CD4-positive, alpha-beta T cell (primary cell): ENCODE measurements at places on chromosomes 13 and 19.

- DNase-seq, result no peak
Measured at GRCh38 chr19:55063492-55063843, 520 bp upstream of the RDH13 start.

- no peak for DNase-seq
Measured at GRCh38 chr19:40262422-40262821, 22.7 kb downstream of the AKT2 start.

DNA sequence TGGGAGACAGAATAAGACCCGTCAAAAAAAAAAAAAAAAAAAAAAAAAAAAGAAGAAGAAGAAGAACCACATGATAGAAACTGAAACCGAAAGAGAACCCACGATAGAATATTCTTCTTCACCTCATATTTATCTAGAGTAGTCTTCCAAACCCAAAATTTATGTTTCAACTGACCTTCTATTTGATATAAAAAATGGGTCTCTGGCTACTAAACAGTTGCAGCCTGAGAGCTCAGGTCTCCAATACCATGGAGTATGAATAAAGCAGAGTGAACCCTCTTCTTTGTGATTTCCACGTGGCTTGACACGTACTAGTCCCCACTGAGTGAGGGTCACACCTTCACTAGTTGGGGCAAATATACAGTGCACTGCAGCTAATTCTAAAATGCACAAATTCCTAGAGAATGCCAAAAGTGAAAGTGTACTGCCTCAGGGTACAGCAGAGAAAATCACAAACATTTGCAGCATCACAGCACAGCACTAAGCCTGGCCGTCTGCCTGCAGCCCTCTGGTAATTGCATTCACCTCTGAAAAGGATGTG lies 30.8 kb upstream of the RFC3 start:
- DNase-seq, result no peak

GRCh38 chr19:4983346-4984105 lies 14.6 kb downstream of the KDM4B start:
- no peak for DNase-seq

- DNase-seq, result no peak
Measured at GRCh38 chr19:14561847-14562351, 10.0 kb downstream of the NDUFB7 start.

GRCh38 chr19:11203194-11204075 lies 6.1 kb upstream of the KANK2 start:
- peak; percentile 11 for DNase-seq

DNA sequence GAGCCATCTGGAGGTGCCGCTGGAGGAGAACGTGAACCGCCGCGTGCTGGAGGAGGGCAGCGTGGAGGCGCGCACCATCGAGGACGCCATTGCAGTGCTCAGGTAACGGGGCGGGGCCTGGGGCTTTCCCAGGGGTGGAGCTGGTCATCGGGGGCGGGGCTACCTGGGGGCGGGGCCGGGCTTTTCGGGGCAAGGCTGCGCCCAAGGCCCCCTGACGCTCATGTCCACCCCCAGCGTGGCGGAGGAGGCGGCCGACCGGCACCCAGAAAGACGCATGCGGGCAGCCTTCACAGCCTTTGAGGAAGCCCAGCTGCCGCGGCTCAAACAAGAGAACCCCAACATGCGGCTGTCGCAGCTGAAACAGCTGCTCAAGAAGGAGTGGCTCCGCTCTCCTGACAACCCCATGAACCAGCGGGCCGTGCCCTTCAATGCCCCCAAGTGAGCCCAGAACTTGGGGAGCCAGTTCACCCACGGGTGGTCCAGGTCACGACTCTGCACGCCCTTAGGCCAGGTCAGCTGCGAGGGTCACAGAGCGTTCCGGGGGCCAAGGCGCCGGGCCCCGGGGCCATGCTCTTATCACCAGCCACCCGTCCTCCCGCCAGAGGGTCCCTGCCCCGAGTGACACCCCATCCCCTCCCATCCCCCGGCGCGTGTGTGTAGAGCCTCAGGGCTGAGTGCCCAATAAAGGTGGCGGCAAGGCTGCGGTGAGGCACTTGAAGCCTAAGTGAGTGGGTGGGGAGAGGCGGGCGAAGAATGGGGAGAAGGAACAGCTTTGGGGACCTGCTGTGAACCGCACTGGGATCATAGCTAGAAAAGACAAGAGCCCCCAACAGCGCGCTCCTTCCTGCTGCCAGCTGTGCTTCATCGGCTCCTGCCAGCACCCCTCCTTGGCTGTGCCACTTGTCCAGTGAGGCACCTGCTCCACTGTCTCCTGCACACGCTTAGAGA lies 10.7 kb downstream of the CCDC124 start:
- no peak for DNase-seq

DNA sequence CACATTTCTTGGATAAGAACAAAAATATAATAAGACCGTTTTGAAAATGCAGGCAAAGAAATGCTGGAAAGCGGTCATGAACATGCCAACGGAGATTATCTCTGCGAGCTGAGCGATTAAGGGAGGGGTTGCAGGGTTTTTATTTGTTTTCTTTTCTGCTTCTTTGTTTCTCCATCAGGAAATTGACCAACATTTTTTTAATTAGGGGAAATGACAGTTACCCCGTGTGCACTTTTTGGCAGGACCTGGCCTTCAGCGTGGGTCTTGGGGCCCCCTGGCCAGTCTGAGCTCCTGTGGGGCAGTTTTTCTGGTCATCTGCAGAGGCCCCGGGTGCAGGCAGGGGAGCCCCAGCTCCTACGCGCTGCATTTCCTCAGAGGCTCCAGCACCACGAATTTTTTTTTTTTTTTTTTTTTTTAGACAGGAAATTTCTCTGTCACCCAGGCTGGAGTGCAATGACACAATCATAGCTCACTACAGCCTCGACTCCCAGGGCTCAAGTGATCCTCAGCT lies 31.3 kb upstream of the HOMER3 start:
- peak; percentile 35 for DNase-seq

GRCh38 chr19:45133661-45134060 lies 27.1 kb downstream of the NKPD1 start:
- no peak for DNase-seq

- DNase-seq, result no peak
Measured at GRCh38 chr13:97537110-97537509, 103.1 kb downstream of the RAP2A start.

DNA sequence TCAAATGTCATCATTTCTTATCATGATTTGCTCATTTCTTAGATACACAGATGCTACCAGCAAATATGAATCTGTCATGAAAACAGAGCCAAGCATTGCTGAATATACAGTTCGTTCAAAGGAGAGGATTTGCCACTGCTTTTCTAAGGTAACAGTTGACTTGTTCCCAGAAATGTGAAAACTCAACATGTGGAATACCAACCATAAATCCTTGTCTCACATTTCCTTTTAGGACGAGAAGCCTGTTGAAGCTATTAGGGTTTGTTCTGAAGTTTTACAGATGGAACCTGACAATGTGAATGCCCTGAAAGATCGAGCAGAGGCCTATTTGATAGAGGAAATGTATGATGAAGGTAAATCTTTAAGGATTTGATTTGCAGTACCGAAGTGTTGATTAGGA lies 86.7 kb downstream of the DNAJC3 start:
- DNase-seq, result no peak

DNA sequence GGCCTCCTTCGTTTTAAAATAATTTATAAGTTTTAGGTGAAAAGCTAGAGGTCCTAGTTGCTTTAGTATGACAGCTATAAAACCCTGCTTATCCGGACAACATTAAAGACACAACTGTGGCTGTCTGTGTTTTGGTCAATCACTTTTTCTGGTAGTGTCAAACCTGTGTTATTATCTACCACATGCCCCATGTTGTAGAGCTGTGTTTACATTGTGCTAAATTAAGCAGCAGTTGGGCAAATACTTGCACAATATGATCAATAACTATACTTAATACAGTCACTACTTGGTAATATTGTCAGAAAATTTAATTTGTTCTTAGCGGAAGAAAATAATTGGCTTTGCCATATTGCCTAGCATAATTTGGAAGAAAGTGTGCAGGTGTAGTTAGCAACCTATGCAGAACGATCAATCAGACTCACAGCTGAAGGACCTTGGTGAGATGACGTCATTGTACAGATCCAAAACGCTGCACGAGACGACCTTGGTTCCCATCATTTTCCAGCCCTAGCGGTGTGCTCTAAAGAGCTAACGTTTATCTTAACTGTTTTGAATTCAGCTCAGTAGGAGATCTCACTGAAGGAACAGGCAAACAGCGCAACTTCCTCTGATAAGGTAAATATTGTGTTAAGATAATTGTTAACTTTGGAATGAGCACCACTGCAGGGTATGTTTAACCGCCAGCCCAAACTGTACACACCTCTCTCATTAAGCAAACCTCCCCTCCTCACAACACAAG lies 476.6 kb downstream of the IRS2 start:
- no peak for DNase-seq

DNA sequence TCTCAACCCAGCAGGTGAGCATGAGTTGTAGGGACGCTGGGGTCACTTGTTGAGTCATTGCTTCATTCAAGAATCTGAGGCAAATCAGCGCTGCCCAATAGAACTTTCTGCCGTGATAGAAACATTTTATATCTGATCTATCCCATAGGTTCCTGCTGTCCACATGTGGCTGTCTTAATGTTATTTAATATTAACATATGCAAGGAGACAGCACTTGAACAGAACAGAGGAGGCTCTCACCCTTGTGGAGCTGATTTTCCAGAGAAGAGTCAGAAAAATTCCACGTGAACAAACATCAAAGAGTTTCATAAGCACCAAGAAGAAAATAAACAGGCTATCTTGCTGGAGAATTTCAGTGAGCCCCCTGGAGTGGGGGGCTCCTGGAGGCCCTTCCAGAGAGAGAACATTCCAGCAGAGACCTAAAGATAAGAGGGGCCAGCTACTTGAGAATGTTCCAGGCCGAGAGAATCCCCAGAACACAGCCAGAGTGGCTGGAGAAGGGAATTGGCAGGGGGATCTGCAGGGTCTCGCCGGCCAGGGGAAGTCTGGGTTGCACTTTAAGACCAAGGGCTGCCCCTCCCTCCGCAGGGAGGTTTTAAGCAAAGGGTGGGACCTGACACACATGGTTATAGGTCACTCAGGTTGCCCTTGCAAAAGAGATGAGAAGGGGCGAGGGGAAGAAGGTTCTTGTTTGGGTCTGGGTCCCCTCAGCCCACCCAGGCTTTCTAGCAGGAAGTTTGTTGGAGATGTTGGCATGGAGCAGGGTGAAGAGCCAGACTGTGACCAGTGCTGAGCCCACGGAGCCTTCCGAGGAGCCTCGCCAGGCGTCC lies 135.7 kb downstream of the CRYL1 start:
- no peak for DNase-seq

DNA sequence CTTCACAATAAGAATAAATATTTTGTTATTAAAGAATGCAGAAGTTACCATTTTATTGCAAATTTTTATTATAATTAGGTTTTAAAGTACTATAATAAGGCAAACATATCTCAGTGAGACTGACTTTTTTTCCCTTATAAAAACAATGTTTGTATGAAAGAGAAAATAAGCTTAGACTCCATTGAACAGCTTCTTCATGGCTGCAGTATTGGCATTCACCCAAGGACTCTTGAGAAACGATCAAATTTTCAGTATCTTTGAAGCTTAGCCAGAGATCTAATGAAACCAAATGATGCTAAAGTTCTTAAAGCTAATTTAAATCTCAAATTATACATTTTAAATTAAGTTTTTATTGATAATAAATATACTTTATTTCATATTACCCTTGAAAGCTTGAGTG lies 128.3 kb downstream of the GGACT start:
- DNase-seq, result no peak

DNA sequence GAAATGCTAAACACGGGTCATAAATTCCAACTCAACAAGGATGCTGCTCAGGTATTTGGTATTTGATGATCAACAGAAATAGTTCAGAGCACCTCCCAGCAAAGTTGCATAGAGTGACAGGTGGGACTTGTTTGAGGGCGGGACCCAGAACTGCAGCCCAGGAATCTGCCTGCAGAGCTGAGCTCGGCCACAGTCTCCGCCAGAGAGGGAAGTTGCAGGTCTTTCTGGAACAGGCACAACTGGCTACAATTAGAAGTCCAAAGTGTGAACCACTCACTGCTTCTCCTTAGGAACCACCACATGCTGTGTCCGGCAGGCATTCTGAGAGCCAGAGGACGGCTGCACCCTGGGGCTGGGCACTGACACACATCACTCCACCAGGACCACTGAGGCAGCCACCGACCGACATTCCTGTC lies 1.1 kb downstream of the SLC15A1 start:
- DNase-seq, result no peak

- no peak for DNase-seq
Measured at GRCh38 chr13:21909331-21909730, 238.5 kb downstream of the FGF9 start.

GRCh38 chr13:53198736-53199135 lies 170.1 kb downstream of the OLFM4 start:
- no peak for DNase-seq

DNA sequence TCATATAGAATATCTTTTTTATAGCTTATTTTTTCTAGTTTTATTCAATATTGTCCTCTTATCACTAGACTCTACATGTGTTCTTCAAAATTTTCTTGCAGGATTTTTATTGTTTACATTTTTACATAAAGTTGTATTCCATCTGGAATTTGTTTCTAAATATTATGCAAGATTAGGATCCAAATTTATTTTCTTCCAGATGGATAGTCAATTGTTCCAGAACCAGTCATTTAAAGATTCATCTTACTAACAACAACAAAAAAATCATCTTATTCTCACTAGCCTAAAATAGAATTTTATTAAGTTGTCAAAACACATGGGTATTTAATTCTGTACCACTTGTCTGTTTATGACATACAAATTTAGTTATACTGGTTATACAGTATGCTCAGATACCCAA lies 390.4 kb upstream of the GPC6 start:
- no peak for DNase-seq

DNA sequence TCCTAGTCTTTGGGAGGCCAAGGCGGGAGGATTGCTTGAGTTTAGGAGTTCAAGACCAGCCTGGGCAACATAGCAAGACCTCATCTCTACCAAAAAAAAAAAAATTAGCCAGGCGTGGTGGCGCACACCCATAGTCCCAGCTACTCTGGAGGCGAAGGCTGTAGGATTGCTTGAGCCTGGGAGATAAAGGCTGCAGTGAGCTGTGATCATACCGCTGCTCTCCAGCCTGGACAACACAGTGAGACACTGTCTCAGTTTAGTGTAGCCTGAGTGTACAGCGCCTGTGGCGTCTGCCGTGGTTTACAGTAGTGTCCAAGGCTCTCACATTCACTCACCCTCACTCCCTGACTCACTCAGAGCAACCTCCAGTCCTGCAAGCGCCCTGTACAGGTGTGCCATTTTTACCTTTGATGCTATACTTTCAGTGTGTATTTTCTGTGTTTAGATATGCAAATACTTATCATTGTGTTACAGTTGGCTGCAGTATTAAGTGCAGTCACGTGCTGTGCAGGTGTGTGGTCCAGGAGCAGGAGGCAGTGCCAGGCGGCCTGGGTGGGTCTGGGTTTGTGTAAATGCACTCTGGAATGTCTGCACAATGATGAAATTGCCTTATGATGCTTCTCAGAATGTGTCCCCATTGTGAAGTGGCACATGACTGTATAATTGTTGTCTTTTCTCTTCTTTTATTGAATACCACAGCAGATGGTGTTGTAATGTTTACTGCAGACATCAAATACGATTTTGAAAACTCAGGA lies 36.1 kb upstream of the DCUN1D2 start:
- DNase-seq, result no peak

DNA sequence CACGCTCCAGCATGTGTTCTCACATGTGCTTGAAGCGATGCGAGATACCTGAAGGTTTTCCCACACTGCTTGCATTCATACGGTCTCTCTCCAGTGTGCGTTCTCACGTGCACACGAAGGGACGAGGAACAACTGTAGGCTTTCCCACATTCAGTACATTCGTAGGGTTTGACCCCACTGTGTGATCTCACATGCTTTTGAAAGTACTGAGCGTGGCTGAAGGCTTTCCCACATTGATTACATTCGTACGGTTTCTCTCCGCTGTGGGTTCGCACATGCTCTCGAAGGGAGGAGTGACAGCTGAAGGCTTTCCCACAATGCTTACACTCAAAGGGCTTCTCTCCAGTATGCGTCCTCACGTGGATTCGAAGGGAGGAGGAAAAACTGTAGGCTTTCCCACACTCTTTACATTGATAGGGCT lies 11.3 kb downstream of the ZNF77 start:
- no peak for DNase-seq
